Stomach (tissue), 19 donors: ENCODE measurements at places on chromosomes 5 and 9. TPM values are rescaled to one million over a fixed set of nuclear protein-coding genes. Genes with fewer than 3 reads are reported as not detected.

The GPR21 gene
- not detected for polyA plus RNA-seq

The ANXA6 gene
- polyA plus RNA-seq = 66.0 TPM

- no peak overlapping the region for H3K4me3 ChIP-seq
- H3K27me3 ChIP-seq = no peaks in the 10 kb centered on the region
- no peak for DNase-seq
- no peaks in the 10 kb centered on the region for H3K4me1 ChIP-seq
Measured at GRCh38 chr9:119003882-119004617, 365.2 kb downstream of the BRINP1 start.

GRCh38 chr5:77881528-77881927, 105.4 kb upstream of the TBCA start:
- no peaks in the 10 kb centered on the region for H3K4me1 ChIP-seq
- H3K36me3 ChIP-seq = no peaks in the 10 kb centered on the region
- DNase-seq = no peak
- no peaks in the 10 kb centered on the region for H3K27me3 ChIP-seq

DNA sequence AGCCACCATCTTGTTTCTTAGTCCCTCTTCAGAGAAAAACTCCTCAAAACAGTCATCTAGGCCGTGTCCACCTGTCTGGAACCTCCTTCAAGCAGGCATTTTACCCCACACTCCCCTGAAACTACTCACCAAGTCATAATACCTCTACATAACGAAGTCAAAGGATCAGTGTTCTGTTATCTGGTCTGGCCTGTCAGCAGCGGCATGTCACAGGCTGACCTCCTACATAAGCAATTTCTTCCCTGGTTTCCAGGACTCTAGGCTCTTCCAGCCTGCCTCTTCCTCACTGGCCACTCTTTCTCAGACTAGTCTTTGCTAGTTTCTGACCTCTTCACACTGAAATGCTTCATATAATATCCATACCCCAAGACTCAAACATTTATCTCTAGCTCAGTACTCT, 72.2 kb downstream of the SPTLC1 start:
- no peaks in the 10 kb centered on the region for H3K4me1 ChIP-seq
- no peak for DNase-seq
- peaks cover 37% of the 10 kb centered on the region for H3K36me3 ChIP-seq
- H3K27me3 ChIP-seq = no peaks in the 10 kb centered on the region

DNA sequence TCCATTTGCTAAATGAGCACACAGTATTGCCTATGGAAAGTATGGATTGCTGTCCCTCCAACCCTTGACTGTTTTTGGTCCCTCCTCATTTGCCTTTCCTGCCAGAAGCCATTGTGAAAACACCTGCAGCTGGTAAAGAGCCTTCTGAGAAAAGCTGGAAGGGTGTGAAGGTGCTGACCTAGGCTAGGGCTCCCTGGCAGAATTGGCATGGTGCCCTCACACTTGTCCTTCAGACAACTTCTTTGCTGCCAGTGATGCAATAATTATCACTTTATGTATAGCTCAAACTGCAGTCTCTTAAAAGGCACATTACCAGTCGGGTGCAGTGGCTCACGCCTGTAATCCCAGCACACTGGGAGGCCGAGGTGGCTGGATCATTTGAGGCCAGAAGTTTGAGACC, 4.2 kb downstream of the TXNDC15 start:
- H3K27ac ChIP-seq = no peak overlapping the region
- peaks cover 54% of the 10 kb centered on the region for H3K4me1 ChIP-seq
- no peaks in the 10 kb centered on the region for H3K27me3 ChIP-seq
- no peaks in the 10 kb centered on the region for H3K36me3 ChIP-seq

GRCh38 chr9:22143799-22144625, 134.9 kb upstream of the CDKN2B start:
- DNase-seq = no peak
- H3K4me1 ChIP-seq = no peaks in the 10 kb centered on the region
- H3K27me3 ChIP-seq = no peaks in the 10 kb centered on the region
- no peaks in the 10 kb centered on the region for H3K36me3 ChIP-seq
